Breast epithelium (tissue), 4 donors: ENCODE measurements at places on chromosomes 12 and 14.
A peak's percentile ranks its signal among the peaks of the same experiment; 100 is the strongest.

- no peaks in the 10 kb centered on the region for H3K36me3 ChIP-seq
- H3K27me3 ChIP-seq = no peaks in the 10 kb centered on the region
- DNase-seq = no peak
- H3K4me1 ChIP-seq = no peaks in the 10 kb centered on the region
- no peak overlapping the region for H3K4me3 ChIP-seq
Observed at GRCh38 chr14:24064856-24065255, 6.5 kb upstream of the CPNE6 start.

DNA sequence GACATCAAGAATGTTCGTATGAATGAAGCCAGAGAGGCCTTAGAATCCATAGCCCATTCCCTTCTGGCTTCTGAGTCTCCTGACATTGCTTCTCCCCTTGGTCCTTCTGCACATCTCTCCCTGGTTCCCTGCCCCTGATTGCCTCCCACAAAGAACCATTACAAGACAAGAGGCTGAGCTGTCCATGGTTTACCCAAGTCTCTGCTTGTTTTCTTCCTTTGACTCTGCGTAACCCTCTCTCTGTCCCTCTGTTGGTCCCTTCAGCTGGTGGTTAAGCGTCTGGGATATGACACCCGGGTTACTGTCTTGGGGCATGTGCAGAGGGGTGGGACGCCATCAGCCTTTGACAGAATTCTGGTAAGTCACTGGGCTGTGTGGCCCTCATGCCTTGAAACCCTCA is 15.9 kb downstream of the PFKM start:
- H3K4me3 ChIP-seq = no peak overlapping the region
- H3K27me3 ChIP-seq = no peaks in the 10 kb centered on the region

DNA sequence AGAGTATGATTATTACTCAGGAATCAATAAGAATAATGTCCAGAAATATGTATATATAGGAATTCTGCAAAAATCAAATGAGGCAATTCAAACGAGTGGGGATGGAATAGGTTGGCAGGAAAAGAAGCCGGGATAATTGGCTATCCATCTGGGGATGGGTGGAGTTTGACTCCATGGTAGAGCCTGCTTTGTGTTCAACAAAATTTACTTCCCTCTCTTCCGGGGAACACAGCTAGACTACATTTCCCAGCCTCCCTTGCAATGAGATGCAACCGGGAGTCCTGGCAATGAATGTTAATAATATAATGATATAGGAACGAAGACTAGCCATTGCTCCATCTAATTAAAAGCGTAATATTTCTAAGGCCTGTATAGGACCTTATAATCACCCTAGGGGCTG is 146.6 kb downstream of the EFCAB11 start:
- H3K27me3 ChIP-seq = no peaks in the 10 kb centered on the region
- H3K4me1 ChIP-seq = no peaks in the 10 kb centered on the region
- H3K36me3 ChIP-seq = no peaks in the 10 kb centered on the region
- no peak overlapping the region for H3K4me3 ChIP-seq
- H3K27ac ChIP-seq = no peak overlapping the region
- DNase-seq = no peak

DNA sequence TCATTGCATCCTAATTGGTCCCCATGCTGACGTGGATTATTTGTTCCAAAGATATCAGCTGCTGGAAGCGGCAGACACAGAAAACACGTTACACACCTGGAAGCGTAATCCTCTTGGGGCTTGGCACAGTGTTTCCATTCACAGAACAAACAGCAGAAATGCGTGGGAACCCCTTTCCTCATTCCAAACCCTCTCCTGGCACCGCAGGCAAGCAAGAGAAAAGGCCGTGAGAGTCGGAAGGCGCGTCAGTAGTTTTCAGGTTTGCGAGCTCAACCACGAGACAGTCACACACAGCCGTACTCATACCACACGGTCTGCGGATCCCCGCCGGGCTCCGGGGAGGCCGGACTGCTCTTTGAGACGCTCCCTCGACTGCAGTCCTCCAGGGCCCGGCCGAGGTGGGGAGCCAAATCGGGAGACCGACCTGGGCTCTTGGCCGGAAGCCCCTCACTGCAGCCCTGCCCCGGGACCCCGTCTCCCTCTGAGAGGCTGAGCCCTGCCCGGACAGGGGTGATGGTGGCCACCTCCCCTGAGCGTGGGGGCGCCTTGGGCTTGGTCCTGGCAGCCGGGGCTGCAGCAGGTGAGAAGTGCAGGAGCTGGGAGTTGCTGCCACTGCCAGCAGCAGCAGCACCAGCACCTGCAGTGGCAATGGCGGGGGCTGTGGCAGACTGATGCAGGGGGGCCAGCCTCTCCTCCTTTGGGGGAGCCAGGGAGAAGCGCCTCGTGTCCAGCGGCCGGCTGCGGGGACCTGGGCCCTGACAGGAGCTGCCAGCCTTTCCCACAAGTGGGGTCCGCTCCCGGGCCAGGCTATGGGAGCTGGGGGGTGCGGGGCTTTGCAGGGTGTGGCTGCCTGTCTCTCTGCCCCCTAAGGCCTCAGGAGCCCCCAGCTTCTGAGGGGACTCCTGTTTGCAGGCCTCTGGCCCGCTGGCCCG is 28.1 kb upstream of the GPR68 start:
- DNase-seq = no peak
- H3K27me3 ChIP-seq = no peaks in the 10 kb centered on the region
- no peak overlapping the region for H3K4me3 ChIP-seq

GRCh38 chr12:58563621-58564020 is 356.7 kb downstream of the LRIG3 start:
- no peak overlapping the region for H3K27ac ChIP-seq
- H3K36me3 ChIP-seq = no peaks in the 10 kb centered on the region
- no peak for DNase-seq
- H3K27me3 ChIP-seq = no peaks in the 10 kb centered on the region

- peaks cover 14% of the 10 kb centered on the region for H3K4me1 ChIP-seq
- H3K27ac ChIP-seq = no peak overlapping the region
- no peaks in the 10 kb centered on the region for H3K36me3 ChIP-seq
- no peak overlapping the region for H3K4me3 ChIP-seq
Observed at GRCh38 chr12:6180268-6181051, 19.7 kb upstream of the CD9 start.

GRCh38 chr14:61860294-61860918 is 98.2 kb downstream of the SNAPC1 start:
- no peak for DNase-seq
- no peaks in the 10 kb centered on the region for H3K36me3 ChIP-seq
- no peak overlapping the region for H3K27ac ChIP-seq
- H3K4me1 ChIP-seq = no peaks in the 10 kb centered on the region
- H3K27me3 ChIP-seq = no peaks in the 10 kb centered on the region
- H3K4me3 ChIP-seq = no peak overlapping the region

GRCh38 chr12:31488737-31489338 is 102.1 kb downstream of the DENND5B start:
- no peaks in the 10 kb centered on the region for H3K27me3 ChIP-seq
- no peaks in the 10 kb centered on the region for H3K4me1 ChIP-seq
- no peak overlapping the region for H3K4me3 ChIP-seq
- no peaks in the 10 kb centered on the region for H3K36me3 ChIP-seq

DNA sequence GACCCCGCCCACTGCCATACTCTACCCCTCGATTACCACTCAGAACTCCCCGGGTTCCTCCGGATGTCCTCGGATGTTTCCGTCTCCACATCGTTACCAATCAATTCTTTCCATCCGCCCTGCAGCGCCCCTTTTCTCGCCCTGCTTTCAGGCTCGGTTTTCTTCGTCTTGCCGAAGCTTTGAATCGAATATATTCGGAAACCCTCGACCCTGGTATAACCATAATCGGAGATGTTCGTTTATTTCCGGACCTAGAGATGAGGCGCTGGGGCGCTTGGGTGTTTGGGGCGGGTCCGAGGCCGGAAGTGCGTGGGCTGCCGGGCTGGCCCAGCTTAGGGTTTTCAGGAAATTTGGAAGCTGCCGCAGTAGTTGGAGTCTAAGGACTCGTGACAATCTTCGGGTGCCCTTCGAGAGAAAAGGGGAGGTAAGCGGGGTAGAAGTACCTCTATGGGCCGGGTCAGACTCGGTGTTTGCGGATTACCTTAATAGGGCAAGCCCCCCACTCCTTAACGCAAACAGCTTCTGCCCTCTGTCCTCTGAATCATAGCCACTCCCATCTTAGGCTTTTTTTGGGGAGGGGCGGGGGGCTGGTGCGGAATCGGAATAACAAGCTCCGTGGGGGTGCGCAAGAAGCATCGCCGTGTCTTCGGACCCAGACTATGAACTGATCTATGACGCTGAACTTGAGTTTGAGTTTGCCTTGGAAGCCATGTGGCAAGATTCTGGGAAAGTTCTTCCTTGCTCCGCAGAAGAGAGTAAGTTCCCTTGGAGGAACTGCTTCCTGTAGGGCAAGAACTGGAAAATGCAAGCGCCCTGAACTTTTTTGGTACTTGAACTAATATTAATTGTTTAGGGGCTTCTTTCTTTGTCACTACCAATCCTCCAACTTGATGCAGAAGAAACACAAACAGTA is at the start of gene C14orf119:
Gene C14orf119, plus strand, starts transcription at position 310 of the 913 bp plus-strand sequence. CDS start 2,154 bp downstream, outside the sequence.
- DNase-seq = peak; percentile 99
- H3K4me1 ChIP-seq = peaks cover 16% of the 10 kb centered on the region
- H3K4me3 ChIP-seq = peak within 1 kb of the TSS; percentile 68
- H3K36me3 ChIP-seq = no peaks in the 10 kb centered on the region
- no peaks in the 10 kb centered on the region for H3K27me3 ChIP-seq

GRCh38 chr14:60642270-60643140 is 6.8 kb downstream of the SIX1 start:
- no peaks in the 10 kb centered on the region for H3K4me1 ChIP-seq
- DNase-seq = no peak
- peaks cover 100% of the 10 kb centered on the region for H3K27me3 ChIP-seq
- no peaks in the 10 kb centered on the region for H3K36me3 ChIP-seq
- H3K27ac ChIP-seq = no peak overlapping the region

GRCh38 chr14:86430853-86431252 is 900.9 kb downstream of the FLRT2 start:
- H3K4me1 ChIP-seq = no peaks in the 10 kb centered on the region
- no peak overlapping the region for H3K27ac ChIP-seq
- no peak overlapping the region for H3K4me3 ChIP-seq
- DNase-seq = no peak

DNA sequence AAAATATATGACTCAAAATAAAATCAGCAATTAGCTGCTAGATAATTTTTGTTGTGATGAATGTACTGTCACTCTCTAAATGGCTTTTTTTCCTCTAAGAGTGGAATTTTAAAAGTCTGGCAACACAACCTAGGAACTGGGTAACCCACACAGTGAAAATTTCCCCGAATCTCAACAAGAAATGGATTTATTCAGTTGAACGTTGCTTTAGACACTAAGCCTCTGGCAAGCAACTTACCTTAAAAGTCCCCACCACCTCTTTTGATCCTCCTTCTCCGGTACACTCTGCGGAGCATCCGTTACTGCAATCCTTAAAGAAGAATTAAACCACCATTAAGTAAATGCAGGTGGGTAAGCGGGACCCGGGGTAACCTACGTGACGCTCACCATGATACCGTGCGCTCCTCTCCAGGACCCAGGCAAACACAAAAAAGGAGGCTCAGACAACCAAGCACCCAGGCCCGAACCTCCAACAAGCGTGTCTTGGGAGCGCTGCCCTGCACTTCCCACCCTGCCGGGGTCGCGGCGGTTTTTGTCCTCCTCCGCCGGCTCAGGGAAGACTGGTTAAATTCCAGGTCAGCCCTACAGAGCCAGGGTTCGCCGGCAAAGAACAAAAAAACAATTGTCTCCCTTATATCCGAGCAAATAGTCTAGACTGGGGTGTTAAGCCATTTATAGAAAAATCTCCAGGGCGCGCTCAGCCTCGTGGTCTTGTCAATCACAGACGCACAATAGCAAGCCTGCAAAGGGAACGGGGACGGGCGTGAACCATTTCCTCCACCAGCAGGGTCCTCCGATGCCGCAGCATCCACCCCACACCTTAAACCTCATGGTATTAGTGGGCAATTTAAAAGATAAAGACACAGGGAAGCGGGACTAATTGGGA is 47.1 kb downstream of the BCAT1 start:
- H3K4me3 ChIP-seq = peak overlapping the region; percentile 61
- H3K27ac ChIP-seq = no peak overlapping the region
- H3K4me1 ChIP-seq = no peaks in the 10 kb centered on the region

GRCh38 chr14:52023518-52023917 is 34.2 kb downstream of the RTRAF start:
- no peaks in the 10 kb centered on the region for H3K36me3 ChIP-seq
- no peaks in the 10 kb centered on the region for H3K4me1 ChIP-seq
- H3K4me3 ChIP-seq = no peak overlapping the region
- H3K27ac ChIP-seq = no peak overlapping the region
- no peak for DNase-seq
- no peaks in the 10 kb centered on the region for H3K27me3 ChIP-seq

GRCh38 chr12:122855928-122856831 is 20.9 kb downstream of the HIP1R start:
- no peaks in the 10 kb centered on the region for H3K36me3 ChIP-seq
- H3K4me3 ChIP-seq = no peak overlapping the region
- no peak for DNase-seq
- no peak overlapping the region for H3K27ac ChIP-seq

- no peak overlapping the region for H3K27ac ChIP-seq
- no peak overlapping the region for H3K4me3 ChIP-seq
- H3K4me1 ChIP-seq = no peaks in the 10 kb centered on the region
- no peaks in the 10 kb centered on the region for H3K27me3 ChIP-seq
Observed at GRCh38 chr12:82176026-82176425, 182.2 kb downstream of the CCDC59 start.

DNA sequence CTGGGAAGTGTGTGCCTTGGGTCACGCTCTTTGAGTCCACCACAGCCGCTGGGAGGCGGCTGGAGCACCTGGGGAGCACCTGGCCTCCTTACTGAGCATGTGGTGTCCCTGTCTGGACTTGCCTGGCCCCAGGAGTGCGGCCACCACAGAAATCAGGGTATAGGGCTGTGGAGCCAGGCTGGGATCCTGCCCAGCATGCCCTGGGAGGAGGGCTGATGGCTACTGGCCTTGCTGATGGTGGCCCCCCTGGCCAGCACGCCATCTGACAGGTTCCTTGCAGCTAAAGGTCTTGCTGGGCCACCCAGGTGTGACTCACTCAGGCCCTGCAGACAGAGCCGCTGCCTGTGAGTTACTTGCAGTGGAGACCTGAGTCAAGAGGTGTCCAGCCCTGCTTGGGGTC is 6.0 kb downstream of the ULK1 start:
- no peaks in the 10 kb centered on the region for H3K36me3 ChIP-seq
- H3K27ac ChIP-seq = no peak overlapping the region
- DNase-seq = no peak
- H3K27me3 ChIP-seq = no peaks in the 10 kb centered on the region

DNA sequence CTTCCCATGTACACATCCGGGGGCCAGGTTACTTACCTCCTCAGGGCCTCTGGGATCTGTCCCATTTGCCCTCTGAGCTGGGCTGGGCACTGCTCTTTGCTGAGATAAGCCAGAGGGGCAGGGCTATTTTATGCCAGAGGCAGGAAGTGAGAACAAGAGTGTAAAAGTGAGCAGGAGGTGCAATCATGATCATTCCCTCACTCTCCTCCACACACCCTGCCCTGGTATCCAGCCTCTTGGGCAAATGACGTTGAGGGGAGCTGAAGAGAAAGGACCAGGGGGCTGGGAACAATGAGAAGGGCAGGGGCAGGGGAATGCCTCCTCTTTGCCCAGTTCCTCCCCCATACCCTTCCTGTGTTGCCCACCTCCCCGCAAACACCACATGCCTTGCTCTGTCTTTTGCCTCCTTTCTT is 4.2 kb downstream of the LPAR5 start:
- DNase-seq = no peak
- H3K4me1 ChIP-seq = no peaks in the 10 kb centered on the region
- no peaks in the 10 kb centered on the region for H3K36me3 ChIP-seq
- H3K27me3 ChIP-seq = no peaks in the 10 kb centered on the region
- H3K4me3 ChIP-seq = no peak overlapping the region
- no peak overlapping the region for H3K27ac ChIP-seq

- no peak for DNase-seq
- H3K27me3 ChIP-seq = no peaks in the 10 kb centered on the region
- no peaks in the 10 kb centered on the region for H3K36me3 ChIP-seq
- H3K4me1 ChIP-seq = no peaks in the 10 kb centered on the region
Observed at GRCh38 chr12:66319266-66319954, 17.1 kb downstream of the HELB start.
